Caudate nucleus (tissue), 63 donors: ENCODE measurements at places on chromosomes 3 and 15.
A peak's percentile ranks its signal among the peaks of the same experiment; 100 is the strongest.

DNA sequence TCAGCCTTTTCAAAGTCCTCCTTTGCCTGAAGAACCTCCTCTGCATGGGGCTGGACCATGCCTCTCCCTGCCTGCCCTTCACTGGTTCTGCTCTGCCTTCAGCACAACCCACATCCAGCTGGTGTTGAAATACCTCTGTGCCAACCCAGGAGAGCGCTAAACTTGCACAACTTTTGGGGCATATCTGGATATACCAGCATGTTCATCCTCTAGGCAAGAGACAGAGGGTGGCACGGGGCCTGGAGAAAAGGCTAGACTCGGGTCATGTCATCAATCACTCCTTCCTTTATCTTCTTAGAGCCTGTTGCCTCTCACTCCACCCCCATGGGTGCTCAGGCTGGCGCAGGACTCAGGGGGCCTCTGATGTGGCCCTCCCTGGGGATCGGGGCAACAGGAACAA, 4.8 kb downstream of the SEMA4B start:
- no peak for DNase-seq

GRCh38 chr15:101156061-101156460, 95.8 kb downstream of the CHSY1 start:
- no peak for DNase-seq

- peak; percentile 7 for DNase-seq
These were observed 757.0 kb upstream of the NECTIN3 start for GRCh38 chr3:110314512-110315114.

- no peak for DNase-seq
These were observed 37.5 kb upstream of the CHST2 start for GRCh38 chr3:143081844-143082778.

DNA sequence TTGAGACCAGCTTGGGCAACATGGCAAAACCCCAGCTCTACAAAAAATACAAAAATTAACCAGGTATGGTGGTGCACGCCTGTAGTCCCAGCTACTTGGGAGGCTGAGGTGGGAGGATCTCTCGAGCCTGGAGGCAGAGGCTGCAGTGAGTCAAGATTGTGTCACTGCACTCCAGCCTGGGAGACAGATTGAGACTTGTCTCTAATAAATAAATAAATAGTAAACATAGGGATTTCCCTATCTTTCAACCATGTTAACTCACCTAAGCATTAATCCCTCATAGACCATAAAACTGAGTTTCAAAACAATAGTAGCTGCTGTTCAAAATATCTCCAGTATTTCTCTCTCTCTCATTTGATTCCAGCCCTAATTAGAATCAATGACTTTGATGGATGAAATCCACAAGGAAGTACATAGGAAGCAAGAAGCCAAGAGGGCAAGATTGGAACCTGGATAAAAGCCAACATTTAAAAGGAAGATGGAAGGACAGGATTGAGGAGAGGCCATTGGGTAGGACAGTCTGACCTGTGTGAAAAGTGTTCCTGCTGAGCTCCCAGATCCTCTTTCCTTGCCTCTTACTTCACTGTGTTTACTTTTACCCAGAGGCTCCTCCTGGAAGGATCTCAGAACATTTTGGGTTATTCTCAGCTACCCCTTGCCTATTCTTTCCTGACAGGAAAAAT, 12.4 kb upstream of the TTBK2 start:
- no peak for DNase-seq

DNA sequence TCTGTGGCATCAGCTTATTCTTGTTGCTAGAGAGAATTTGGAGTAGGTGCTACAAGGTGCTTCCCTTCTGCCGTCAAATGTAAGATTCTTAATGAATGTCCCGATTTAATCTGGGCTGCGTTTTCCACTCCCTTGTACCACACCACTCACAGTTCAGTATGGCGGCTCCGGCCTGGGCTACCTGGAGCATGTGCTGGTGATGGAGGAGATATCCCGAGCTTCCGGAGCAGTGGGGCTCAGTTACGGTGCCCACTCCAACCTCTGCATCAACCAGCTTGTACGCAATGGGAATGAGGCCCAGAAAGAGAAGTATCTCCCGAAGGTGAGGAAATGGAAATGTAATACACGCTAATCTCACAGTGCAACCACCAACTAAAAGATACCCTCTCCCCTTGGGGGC, 4.9 kb downstream of the IVD start:
- no peak for DNase-seq

DNA sequence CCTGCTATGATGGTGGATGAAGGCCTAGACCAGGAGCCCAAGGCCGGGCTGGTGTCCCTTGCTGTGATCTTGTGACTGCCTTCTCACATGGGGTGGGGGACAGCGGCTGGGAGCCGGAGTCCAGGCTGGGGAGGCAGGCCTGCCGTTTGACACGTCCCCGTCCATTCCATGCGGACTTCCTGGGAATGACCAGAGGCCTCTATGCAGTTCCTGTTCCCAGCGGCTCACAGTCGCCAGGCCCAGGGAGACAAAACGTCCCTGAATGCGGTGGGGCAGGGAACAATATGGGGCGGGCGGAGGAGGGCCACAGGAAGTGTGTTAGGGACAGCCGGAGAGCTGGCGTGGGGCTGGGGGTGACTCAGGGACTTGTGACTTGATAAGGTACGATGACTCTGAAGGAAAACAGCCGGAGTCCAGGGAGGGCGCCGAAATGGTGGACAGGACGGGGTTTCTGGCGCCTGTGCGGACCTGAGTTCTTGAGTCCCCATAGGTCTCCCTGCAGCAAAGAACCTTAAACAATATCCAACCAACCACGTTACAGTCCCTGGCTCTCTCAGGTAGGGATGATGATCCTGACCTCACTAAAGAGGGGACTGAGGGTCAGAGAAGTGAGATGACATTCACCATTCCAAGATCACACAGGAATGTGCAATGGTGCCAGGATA, 40.5 kb upstream of the SMAD6 start:
- no peak for DNase-seq
